Eye (tissue), 1 donor: ENCODE measurements at places on chromosomes 3 and 15.
A peak's percentile ranks its signal among the peaks of the same experiment; 100 is the strongest.

- DNase-seq: no peak
Measured at GRCh38 chr3:33795131-33795530, 3.3 kb upstream of the PDCD6IP start.

- DNase-seq: no peak
Measured at GRCh38 chr3:122416966-122417365, 1.1 kb upstream of the WDR5B start.

- no peak for DNase-seq
Measured at GRCh38 chr15:48059791-48060190, 61.0 kb upstream of the SLC24A5 start.

DNA sequence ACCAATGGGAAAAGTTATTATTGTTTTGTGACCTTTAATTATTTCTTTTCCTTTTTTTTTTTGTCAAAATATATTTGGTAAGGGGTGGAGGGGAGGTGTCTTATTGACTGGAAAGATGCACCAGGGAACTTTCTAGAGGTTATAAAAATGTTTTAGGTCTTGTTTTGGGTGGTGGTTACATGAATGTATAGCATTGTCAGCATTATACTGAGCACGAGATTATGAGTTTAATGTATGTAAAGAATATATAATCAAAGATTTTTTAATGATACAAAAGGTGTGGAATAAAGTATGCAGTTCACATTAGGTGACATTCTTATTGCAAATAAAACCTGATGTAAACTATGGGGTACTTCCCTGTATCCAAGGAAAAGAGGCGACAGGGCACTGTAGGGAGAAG is 23.0 kb upstream of the MAP3K13 start:
- DNase-seq: no peak

DNA sequence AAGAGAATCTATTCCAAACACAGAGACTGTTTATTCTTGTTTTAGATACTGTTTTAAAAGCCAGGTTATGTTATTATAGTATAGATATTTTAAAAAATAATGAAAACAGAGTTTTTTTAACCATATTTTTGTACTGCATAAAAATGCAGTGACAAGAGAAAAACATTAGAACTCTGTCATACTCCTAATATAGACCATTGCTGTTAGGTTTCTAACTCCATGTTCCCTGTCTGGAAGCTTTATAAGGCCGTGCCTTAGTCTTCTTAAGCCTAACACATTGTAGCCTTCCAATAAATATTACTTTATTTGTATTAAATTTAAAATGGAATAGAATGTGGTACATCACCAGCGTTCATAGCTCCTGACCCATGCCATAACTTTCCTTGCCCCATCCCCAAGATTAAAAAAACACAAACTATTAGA is 53.2 kb downstream of the MBNL1 start:
- DNase-seq: no peak

DNA sequence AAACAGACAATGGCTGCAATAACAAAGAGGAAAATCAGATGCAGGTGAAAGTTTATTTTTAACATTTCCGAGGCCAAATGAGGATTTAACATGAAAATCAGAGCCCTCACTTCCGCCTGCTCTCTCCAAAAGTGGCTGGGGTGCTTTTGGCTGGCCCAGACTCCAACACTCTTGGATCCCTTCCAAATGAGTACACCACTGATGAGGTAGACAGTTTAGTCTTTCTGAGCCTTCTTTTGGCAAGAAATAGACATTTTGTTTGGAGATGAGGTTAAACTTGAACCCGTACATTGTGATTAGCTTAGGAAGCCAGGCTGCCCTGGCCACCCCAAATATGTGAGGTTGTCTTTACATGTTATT is 51.0 kb upstream of the TRA2B start:
- DNase-seq: peak; percentile 38
